ENCODE measurements at places on chromosomes 7 and 10.

GRCh38 chr7:98993024-98993897, 114.9 kb downstream of the TRRAP start:
- H3K27ac ChIP-seq: no peak overlapping the region
- peaks cover 31% of the 10 kb centered on the region for H3K36me3 ChIP-seq
- no peaks in the 10 kb centered on the region for H3K27me3 ChIP-seq
- no peak for DNase-seq

- no peaks in the 10 kb centered on the region for H3K27me3 ChIP-seq
- H3K36me3 ChIP-seq: no peaks in the 10 kb centered on the region
- peak overlapping the region; percentile 99 for H3K27ac ChIP-seq
- 0 out of 2 replicates have a peak overlapping the region, but pooled peaks have one; percentile 7 for H3K4me3 ChIP-seq
- DNase-seq: peak; percentile 78
Observed at GRCh38 chr7:100801833-100802568, 25.3 kb downstream of the EPHB4 start.

GRCh38 chr7:29937132-29937531, 52.5 kb downstream of the SCRN1 start:
- no peak overlapping the region for H3K4me3 ChIP-seq
- H3K27ac ChIP-seq: no peak overlapping the region
- peaks cover 28% of the 10 kb centered on the region for H3K36me3 ChIP-seq
- no peaks in the 10 kb centered on the region for H3K4me1 ChIP-seq
- DNase-seq: no peak
- no peaks in the 10 kb centered on the region for H3K27me3 ChIP-seq

- H3K36me3 ChIP-seq: no peaks in the 10 kb centered on the region
- no peaks in the 10 kb centered on the region for H3K4me1 ChIP-seq
Observed at GRCh38 chr7:66377714-66378113, 172.6 kb downstream of the TPST1 start.

- no peak overlapping the region for H3K4me3 ChIP-seq
- H3K27ac ChIP-seq: no peak overlapping the region
- peaks cover 70% of the 10 kb centered on the region for H3K36me3 ChIP-seq
- DNase-seq: no peak
- no peaks in the 10 kb centered on the region for H3K27me3 ChIP-seq
Observed at GRCh38 chr7:36439624-36440023, 50.0 kb downstream of the ANLN start.

- no peaks in the 10 kb centered on the region for H3K4me1 ChIP-seq
- no peaks in the 10 kb centered on the region for H3K27me3 ChIP-seq
- no peak for DNase-seq
- H3K36me3 ChIP-seq: no peaks in the 10 kb centered on the region
- no peak overlapping the region for H3K27ac ChIP-seq
- H3K4me3 ChIP-seq: no peak overlapping the region
Observed at GRCh38 chr10:34109952-34110702, 705.0 kb downstream of the PARD3 start.

GRCh38 chr7:108402865-108403264, 53.4 kb downstream of the NRCAM start:
- no peaks in the 10 kb centered on the region for H3K4me1 ChIP-seq
- no peak overlapping the region for H3K27ac ChIP-seq
- no peak for DNase-seq

DNA sequence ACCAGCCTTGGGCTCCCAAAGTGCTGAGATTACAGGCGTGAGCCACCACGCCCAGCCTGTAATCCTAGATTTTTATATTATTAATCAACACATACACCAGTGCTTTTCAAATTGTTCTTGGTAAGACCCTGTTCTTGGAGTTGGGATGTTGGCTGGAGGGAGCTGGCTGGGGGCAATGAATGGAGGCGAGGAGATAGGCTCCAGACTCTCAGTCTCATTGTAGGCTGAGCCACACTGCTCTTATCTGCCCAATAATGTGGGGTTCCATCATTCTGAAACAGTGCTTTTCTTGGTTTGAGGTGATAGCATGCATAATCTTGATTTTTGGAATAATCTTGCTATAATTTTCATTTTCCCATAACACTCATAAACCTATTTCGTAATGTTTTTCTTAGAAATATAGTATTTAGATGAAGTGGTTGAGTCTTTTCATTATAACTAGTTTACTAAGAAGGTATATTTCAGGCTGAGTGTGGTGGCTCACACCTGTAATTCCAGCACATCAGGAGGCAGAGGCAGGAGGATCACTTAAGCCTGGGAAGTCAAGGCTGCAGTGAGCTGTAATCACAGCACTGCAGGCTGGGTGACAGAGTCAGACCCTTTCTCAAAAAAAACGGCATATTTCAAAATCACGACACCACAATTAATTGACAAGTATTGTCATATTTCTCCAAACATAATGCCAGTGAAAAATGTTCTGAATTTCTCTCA, 65.1 kb upstream of the LYZL2 start:
- H3K4me3 ChIP-seq: no peak overlapping the region
- H3K36me3 ChIP-seq: no peaks in the 10 kb centered on the region
- no peak for DNase-seq
- no peaks in the 10 kb centered on the region for H3K4me1 ChIP-seq

- no peaks in the 10 kb centered on the region for H3K4me1 ChIP-seq
- H3K4me3 ChIP-seq: no peak overlapping the region
- H3K27ac ChIP-seq: no peak overlapping the region
- H3K36me3 ChIP-seq: no peaks in the 10 kb centered on the region
- no peaks in the 10 kb centered on the region for H3K27me3 ChIP-seq
- no peak for DNase-seq
Observed at GRCh38 chr10:120685136-120685535, 166.0 kb upstream of the WDR11 start.

- H3K36me3 ChIP-seq: no peaks in the 10 kb centered on the region
- H3K27ac ChIP-seq: peak overlapping the region; percentile 21
- H3K27me3 ChIP-seq: no peaks in the 10 kb centered on the region
- DNase-seq: peak; percentile 62
- no peak overlapping the region for H3K4me3 ChIP-seq
Observed at GRCh38 chr7:83936056-83936708, 258.4 kb downstream of the SEMA3A start.

- no peak overlapping the region for H3K27ac ChIP-seq
- no peaks in the 10 kb centered on the region for H3K36me3 ChIP-seq
- no peaks in the 10 kb centered on the region for H3K27me3 ChIP-seq
Observed at GRCh38 chr7:129391546-129392171, 42.6 kb upstream of the STRIP2 start.

DNA sequence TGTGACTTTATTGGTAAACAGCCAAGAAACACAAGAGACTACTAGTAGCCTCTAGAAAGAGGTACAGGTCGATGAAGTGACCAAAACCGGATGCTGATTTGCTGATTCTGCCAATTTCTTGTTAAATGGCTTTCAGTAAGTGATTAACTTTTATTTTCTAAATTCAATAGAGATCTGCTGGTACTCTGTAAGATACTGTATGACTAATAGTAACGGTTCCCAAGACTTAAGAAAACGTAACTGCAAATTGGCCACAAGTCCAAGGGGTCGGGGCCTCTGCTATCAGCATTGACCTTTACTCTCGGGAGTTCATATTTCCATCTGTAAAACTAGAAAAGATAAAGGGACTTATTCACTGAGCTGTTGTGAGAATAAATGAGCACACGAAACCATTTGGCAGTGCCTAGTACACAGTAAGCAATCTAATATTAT, 1.4 kb downstream of the FAM3C start:
- H3K4me3 ChIP-seq: peak overlapping the region; percentile 83
- no peak for DNase-seq
- H3K4me1 ChIP-seq: peaks cover 20% of the 10 kb centered on the region
- H3K27me3 ChIP-seq: no peaks in the 10 kb centered on the region
- H3K36me3 ChIP-seq: peaks cover 4% of the 10 kb centered on the region

DNA sequence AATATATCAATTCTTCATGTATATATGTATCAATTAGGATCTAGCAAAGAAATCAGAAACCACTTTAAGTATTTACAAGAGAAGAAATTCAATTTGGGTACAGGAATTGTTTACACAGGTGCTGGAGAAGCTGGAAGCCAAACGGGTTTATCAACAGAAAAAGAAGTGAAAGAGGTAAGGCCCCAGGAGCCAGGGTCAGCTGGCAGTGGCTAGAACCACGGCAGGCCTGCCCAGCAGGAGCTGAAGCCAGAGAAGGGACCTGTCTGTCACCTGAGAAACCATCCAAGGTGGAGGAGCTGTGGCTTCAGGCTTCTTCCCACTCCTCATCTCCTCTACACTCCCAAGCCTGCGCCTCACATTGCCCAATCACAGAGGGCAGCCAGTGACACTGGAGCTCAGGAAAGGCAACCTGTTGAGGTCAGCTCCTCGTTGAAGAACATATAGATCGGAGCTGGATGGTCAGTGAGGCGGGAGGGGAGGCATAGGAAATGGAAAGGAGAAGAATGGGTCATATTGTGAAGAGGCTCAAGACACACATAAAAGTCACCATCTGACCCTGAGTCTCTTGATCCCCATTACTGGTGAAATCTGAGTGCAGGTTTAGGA, 182.6 kb downstream of the REEP3 start:
- H3K27ac ChIP-seq: peak overlapping the region; percentile 85
- peaks cover 63% of the 10 kb centered on the region for H3K4me1 ChIP-seq
- H3K27me3 ChIP-seq: no peaks in the 10 kb centered on the region

DNA sequence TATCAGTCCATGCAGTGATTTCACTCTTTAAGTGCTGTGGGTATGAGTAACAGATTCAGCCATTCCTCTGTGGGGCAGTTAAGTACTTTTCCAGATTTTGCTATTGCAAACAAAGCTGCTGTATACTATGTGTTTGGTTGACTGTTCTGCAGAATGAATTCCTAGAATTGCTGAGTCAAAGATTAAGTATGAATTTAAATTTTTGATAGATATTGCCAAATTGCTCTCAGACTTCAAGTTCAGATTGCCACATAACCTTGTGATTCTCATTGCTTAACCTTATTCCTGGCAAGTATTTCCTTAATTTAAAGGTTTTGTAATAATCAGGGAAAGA, 21.6 kb upstream of the SAR1A start:
- H3K36me3 ChIP-seq: no peaks in the 10 kb centered on the region
- no peak overlapping the region for H3K27ac ChIP-seq
- no peak for DNase-seq
- no peak overlapping the region for H3K4me3 ChIP-seq

DNA sequence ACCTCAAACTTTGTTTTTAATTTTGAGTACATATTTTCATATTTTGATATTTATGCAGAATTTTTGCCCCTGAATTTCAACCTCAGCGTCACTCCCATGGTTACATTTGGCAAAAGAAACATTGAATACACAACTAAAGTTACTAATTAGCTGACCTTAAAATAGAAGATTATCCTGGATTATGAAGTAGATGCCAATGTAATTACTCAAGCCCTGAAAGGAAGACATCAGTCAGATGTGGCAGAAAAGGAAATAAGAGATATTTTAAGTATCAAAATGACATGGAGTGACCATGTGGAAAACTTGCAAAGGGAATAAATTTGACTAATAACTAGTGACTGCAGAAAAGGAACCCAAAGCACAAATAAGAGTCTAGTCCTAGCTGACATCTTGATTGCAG, 701.3 kb upstream of the KCND2 start:
- no peaks in the 10 kb centered on the region for H3K27me3 ChIP-seq
- no peak for DNase-seq
- H3K27ac ChIP-seq: no peak overlapping the region
- no peaks in the 10 kb centered on the region for H3K4me1 ChIP-seq
- no peaks in the 10 kb centered on the region for H3K36me3 ChIP-seq
- no peak overlapping the region for H3K4me3 ChIP-seq

- no peaks in the 10 kb centered on the region for H3K27me3 ChIP-seq
- H3K27ac ChIP-seq: peak overlapping the region; percentile 99
- H3K4me1 ChIP-seq: peaks cover 43% of the 10 kb centered on the region
- H3K36me3 ChIP-seq: no peaks in the 10 kb centered on the region
- no peak for DNase-seq
- no peak overlapping the region for H3K4me3 ChIP-seq
Observed at GRCh38 chr10:21317902-21318301, 207.6 kb downstream of the SKIDA1 start.

DNA sequence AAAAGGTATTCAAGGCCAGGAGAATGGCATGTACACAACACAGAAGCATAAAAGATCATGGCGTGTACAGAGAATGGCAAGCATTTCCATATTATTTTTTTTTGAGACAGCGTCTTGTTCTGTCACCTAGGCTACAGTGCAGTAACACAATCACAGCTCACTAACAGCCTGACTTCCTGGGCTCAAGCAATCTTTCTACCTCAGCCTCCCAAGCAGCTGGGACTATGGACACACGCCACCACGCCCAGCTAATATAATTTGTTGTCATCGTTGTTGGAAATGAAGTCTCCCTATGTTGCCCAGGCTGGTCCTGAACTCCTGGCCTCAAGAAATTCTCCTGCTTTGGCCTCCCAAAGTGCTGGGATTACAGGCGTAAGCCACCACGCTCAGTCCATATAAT, 27.3 kb downstream of the ANXA7 start:
- no peak overlapping the region for H3K4me3 ChIP-seq
- H3K27ac ChIP-seq: no peak overlapping the region
- H3K36me3 ChIP-seq: peaks cover 28% of the 10 kb centered on the region
- H3K4me1 ChIP-seq: no peaks in the 10 kb centered on the region

DNA sequence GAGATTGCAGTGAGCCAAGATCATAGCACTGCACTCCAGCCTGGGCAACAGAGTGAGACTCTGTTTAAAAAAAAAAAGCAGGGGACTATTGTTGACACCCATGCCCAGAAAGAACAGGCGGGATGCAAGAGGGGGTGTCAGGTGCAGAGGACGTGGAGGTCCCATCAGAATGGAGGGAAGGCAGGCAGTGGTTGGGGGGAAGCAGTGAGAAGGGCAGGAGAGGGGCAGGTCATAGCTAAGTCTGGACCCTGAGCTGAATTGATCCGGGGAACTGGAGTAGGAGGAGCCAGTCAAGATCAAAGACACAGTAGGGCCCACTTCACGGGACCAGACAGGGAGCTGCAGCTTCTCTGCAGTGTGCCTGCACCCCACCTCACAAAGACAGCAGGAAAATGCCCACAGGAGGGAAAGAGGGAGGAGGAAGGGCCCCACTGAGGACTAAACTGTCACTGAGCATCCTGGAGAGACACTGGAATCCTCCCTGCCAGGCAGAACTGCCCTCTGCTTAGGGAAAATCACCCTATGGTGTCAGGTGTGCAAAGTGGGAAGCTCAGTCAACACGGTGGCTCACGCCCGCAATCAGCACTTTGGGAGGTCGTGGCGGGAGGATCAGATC, 27.3 kb upstream of the ECHDC3 start:
- H3K27me3 ChIP-seq: no peaks in the 10 kb centered on the region
- no peak overlapping the region for H3K27ac ChIP-seq
- H3K4me1 ChIP-seq: peaks cover 4% of the 10 kb centered on the region
- DNase-seq: no peak
- H3K4me3 ChIP-seq: no peak overlapping the region

DNA sequence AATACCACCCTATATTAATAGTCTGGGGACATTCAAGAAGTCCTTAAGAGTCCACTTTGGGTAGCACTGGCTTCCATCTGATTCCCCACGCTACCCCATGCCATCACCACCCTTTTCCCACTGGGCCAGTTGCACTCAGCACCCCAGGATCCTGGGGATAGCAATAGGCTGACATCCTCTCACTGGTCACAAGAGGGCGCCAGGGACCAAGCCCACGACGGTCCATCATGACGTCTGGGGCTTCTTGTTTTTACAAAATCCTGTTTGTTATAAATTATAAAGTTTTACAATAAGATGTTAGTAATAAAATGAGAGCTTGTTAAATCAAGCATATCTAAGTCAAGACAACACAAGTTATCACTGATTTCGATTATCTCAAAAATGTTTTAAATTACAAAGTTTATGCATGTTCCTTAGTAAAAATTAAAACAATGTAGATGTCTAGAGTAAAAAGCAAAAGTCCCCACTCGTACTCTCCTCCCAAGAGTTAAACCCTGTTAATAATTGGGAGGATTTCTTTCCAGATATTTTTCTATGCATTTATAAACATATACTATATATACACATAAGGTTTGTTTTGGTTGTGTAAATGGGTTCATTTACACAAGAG, 15.4 kb downstream of the GPNMB start:
- peak; percentile 36 for DNase-seq
- no peak overlapping the region for H3K4me3 ChIP-seq
- H3K36me3 ChIP-seq: no peaks in the 10 kb centered on the region
- H3K4me1 ChIP-seq: no peaks in the 10 kb centered on the region
- H3K27me3 ChIP-seq: no peaks in the 10 kb centered on the region
- H3K27ac ChIP-seq: no peak overlapping the region

All from Panc1 (cell line).